Activated CD8-positive, alpha-beta memory T cell treated with anti-CD3 and anti-CD28 coated beads for 48 hours (primary cell): ENCODE measurements at places on chromosomes 7 and 10.

DNA sequence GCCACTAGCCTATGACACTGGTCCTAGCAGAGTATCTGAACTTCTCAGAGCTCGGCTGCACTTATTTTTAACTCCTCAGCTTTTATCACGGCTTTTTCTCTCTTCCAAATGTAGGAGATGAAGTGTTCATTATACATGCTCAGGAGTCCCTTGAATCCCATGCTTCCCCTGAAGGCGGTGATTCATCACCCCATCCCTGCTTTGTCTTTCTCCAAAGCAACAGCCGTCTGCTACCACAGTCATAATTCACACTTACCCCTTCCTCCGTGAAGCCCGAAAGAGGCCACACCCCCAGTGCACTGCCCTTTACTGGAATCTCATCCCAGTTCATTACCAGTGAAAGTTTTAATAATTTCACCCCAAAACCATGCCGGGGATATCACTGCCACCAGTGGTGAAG is 301.5 kb upstream of the SHH start:
- no peak for DNase-seq

- DNase-seq: no peak
Measured at GRCh38 chr10:78649429-78649828, 419.3 kb upstream of the ZMIZ1 start.

GRCh38 chr7:18140943-18141342 is 113.3 kb upstream of the PRPS1L1 start:
- no peak for DNase-seq

- DNase-seq: no peak
Measured at GRCh38 chr7:117269886-117270285, 53.0 kb downstream of the WNT2 start.

DNA sequence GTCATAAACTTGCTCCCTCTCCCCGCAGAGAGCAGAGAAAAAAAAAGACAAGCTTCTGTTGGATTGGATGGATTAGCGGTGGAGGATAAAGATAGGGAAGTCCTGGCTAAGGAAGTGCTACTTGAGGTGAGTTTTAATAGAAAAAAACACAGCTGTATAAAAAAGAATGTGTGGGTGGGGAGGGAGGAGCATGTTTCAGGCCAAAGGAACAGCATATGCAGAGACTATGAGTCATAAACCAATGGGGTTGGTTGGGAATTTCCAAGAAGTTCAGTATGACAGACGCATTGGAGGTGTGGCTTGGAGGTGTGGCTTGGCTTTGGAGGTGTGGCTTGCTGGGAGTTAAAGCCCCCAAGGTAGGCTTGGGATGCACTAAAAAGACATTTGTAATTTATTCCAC is 103.0 kb upstream of the LSM8 start:
- no peak for DNase-seq

- DNase-seq: no peak
Measured at GRCh38 chr7:133484086-133484485, 231.2 kb downstream of the EXOC4 start.

DNA sequence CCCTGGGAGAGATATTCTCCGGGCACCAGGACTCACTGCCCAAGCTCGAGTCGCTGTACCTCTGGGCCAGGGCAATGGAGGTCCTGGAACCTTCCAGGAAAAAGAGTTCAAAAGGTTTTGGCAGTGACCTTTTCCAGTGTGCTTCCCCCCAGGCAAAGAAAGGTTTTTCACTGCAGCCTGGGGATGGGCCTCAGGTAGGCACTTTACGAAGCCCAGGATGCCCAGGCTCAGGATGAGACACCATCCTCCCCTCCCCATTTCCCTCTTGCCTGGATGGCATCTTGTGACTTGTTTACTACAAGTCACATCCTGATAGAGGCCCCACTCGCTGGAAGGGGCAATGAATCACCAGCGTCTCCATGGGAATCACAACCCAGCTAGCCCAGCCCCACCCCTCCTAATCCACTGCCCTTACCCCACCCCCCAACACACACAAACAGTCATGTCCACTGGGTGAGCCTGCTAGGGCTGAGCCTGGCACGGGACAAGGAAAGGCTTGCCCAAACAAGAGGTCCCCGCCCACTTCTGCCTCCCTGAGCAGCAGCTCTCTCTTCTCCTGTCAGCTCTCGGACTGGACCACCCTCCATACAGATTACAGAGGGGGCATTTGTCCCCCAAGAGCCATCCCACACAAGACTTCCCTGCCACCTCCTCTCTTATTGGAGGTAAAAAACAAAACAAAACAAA is 93.8 kb upstream of the SMNDC1 start:
- DNase-seq: no peak

GRCh38 chr10:77325233-77325537 is 312.4 kb downstream of the KCNMA1 start:
- no peak for DNase-seq

- DNase-seq: no peak
Measured at GRCh38 chr10:125700355-125700911, 17.5 kb upstream of the TEX36 start.

DNA sequence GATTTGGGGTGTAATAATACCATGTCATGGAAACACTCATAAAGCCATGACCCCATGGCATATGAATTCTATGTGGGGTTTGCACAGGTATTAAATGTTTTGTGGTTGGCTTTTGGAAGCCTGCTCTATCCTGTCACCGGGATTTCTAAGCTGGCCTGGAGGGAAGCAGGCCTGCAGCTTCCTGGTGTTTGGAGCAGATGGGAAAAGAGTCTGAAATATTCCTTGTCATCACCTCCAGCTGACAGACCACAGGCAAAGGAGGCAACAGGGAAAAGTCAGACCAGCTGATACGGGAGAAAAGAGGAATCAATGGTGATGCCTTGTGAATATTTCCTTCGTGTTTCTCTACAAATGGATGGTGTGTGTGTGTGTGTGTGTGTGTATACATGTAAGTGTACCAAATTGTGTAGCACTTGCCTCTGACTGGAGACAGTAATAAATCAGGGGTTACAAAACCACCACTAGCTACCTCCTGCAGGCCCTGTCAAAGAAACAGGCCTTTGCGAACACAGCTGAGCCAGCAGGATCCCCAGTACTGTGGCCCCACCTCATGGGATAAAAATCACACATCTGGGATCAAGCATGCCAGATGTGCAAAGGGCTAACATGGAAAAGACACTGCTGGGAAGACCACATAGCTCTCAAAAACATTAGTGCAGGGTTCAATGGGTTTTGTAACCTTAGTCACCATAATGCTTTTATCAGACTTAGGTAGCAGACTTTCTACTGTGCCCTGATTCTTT is 120.8 kb upstream of the HPS1 start:
- DNase-seq: no peak

GRCh38 chr10:35640474-35640873 is 1.6 kb downstream of the FZD8 start:
- no peak for DNase-seq

- no peak for DNase-seq
Measured at GRCh38 chr7:48154792-48155413, 16.4 kb upstream of the ABCA13 start.

- no peak for DNase-seq
Measured at GRCh38 chr7:4612939-4613841, 68.9 kb upstream of the FOXK1 start.

DNA sequence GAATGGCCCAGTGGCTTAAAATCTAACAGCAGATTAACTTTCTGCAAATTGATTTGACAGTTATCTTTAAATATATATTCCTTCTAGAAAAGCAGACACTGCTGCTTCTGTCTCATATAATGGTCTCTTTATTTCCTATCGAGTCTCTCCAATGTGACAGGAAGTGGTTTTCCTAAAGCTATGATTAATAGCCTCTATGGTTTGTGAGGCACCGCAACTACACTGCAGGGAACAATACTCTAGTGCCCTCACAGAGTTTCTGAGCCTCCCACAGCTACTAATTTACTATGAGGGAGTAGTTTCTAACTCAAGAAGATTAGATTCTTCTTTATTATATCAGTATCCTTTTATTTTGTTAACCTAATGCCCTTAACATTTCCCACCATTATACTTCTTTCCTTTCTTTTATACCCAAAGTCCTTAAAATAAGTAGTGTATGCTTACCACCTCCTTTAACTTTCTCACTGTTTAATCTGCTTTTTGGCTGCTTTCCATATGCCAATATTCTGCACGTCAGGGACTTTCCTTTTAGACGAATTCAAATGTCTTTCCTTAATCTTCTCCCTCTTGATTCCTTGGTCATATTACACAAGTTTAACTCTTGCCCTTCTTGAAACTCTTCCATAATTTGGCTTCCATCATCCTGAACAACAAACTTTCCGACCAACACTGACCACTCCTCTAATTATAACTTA is 23.8 kb upstream of the AHR start:
- no peak for DNase-seq

- DNase-seq: no peak
Measured at GRCh38 chr7:127938588-127938987, 92.6 kb downstream of the LRRC4 start.

DNA sequence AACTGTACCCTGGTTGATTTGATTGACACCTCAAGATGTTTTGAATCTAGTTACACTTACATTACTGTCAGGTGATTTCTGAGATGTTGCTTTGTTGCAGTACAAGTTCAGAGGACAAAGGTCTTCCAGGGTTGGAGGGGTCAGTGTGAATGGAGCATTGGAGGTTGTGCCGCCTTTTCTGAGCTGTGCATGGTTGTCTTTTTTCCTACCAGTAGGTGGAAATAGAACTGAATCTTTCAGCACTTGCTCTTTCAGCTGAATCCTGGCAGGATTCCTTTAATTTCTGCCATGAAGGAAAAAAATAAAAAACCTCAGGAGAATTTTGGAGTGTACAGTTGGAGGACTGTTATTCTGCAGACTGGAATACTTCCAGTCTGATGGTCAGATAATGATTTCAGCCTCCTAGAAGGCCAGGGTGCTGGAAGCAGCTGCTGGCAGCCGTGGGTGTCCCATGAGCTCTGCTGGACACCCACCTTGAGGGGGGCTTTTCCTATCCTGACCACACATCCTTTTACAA is 82.7 kb downstream of the PLCE1 start:
- no peak for DNase-seq

GRCh38 chr7:75725306-75725705 is 13.4 kb downstream of the HIP1 start:
- no peak for DNase-seq

DNA sequence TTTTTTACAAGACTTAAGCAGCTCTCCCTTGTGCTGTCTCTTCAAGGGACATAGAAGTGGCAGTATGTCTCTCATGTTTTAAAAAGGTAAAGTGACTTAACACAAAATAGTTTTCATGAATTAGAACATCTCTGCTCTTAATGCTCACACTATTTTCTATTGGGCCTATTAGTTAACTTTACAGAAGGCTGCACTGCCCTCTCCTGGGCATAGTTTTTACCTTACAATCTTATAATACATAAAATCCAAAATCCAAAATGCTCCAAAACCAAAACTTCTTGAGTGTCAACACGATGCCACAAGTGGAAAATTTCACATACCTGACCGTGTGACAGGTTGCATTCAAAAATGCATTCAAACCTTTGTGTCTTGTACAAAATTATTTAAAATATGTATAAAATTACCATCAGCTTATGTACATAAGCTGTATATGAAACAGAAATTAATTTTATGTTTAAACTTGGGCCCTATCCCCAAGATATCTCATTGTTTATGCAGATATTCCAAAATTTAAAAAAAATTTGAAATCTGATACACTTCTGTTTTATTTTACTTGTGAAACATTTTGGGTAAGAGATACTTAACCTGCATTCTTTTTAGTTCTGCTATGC is 25.8 kb downstream of the TES start:
- no peak for DNase-seq

- no peak for DNase-seq
Measured at GRCh38 chr10:71335173-71335708, 16.2 kb downstream of the SLC29A3 start.

- no peak for DNase-seq
Measured at GRCh38 chr7:151426904-151427704, 12.8 kb downstream of the CRYGN start.

DNA sequence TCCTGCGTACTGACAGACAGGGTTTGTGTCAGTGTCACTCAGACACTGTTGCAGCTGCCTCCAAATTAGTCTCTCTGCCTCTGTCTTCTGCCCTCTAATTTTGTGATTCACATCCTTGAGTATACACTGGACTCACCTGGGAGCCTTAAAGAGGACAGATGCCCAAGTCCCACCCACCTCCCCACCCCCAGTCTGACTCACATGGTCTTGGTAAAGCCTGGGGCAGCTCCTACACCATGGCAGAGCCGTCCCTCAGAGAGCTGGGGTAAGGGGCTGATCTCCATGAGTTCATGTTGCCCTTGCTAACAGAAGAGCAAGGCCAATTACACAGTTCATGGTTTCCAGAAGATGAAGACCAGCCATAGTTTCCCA is 197.6 kb upstream of the STK17A start:
- no peak for DNase-seq

DNA sequence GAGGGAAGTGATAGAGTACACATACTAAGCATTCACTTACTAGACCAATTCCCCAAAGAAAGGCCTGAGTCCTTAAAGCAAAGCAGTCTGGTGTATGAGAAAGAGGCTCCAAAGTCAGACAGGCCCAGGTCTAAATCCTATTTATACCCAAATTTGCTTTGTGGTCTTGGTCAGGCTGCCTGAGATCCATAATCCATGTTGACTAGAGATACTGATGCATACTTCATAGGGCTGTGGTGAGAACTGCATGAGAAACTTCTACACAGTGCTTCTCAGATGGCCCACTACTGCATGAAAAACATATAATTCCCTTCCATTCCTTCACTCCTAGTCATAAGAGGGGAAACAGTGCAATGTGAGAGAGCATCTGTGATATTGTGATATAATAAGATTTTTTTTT is 81.6 kb upstream of the SP4 start:
- DNase-seq: no peak

DNA sequence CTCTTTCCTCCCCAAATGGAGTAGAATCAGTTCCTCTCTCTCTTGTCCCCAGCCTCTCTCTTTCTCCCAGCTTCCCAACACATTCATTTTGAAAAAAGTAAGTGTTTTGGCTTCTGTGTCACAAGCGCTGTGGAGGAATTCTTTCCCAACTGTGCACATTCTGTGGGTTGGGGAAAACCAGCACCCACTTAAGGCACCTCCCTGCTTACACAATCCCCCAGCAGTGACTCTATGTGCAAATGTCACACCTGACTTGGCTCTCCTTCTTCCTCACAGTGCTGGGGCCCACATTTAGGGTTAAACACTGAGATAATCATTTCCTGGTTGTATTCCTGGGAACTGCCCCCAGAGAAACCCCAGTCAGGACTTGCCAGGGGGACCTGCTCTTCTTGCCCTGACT is 358.1 kb upstream of the ZNF32 start:
- DNase-seq: no peak

- no peak for DNase-seq
Measured at GRCh38 chr10:72267381-72267780, 6.3 kb upstream of the DDIT4 start.

DNA sequence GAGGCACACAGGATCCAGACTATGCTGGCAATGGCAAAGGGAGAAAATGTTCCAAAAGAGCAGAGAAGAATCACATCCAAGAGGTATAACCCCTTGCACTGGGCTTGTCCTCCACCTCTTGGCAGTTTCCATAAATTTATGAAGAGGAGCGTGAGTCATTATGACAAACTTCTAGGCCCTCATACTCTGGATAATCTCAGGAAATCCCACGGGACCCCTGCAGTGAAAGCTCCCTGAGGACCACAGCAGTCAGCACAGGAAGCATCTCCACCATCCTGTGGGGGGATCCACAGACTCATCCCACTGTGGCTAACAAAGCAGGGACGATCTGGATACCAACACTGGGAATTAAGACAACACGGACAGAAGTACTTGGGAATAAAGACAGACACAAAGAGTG is 30.3 kb upstream of the GPAM start:
- no peak for DNase-seq
